ENCODE measurements at places on chromosomes 16 and 17.

DNA sequence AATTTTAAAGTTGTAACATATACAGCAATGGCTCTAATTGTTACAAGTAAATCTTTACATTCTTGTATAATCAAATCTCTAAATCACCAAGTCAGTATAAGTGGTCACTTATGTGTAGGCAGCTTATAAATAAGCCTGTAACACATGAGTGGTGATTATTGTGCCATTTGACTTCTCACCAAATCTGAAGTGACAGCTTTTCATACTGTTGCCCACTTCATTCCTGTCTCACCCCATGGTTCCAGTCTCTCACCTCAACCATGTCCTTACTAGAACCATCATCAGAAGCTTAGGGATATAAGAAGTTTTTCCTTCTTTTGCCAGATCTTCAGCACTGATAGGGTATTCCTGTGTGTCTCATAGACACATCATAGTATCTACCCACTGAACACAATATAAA, 23.5 kb downstream of the TNRC6A start:
- DNase-seq: peak; percentile 36

DNA sequence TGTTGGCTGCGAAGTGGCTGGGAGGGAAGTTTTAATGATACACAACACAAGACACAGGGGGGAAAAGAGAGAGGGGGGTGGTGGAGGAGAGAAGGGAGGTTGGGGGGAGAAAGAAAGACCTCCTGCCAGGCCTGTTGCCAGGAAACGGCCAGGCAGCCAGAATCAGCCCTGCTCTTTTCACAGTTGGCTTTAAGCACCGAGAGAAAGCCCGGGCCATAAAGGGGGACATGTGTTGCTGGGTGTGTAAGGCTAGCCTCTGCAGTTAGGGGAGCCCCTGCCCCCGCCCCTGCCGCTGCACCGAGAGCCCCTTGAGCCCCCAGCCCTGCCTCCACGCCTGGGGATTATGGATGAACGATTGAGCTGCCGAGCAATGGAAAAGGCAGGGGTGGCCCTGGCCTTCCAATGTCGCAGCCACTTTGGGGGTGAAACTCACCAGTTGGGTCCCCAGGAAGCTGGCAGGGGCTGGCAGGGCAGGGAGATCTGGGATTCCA, 13.9 kb upstream of the WNT3 start:
- no peak for DNase-seq

GRCh38 chr16:24102209-24102660, 153.9 kb upstream of the CACNG3 start:
- DNase-seq: peak; percentile 62

GRCh38 chr16:80433623-80434022, 107.2 kb upstream of the DYNLRB2 start:
- no peak for DNase-seq

GRCh38 chr17:16352667-16353316, 477 bp downstream of the CENPV start:
- DNase-seq: no peak

- DNase-seq: no peak
Observed at GRCh38 chr16:49492896-49493626, 119.5 kb downstream of the C16orf78 start.

GRCh38 chr16:476039-476438, 50.6 kb downstream of the RAB11FIP3 start:
- no peak for DNase-seq

DNA sequence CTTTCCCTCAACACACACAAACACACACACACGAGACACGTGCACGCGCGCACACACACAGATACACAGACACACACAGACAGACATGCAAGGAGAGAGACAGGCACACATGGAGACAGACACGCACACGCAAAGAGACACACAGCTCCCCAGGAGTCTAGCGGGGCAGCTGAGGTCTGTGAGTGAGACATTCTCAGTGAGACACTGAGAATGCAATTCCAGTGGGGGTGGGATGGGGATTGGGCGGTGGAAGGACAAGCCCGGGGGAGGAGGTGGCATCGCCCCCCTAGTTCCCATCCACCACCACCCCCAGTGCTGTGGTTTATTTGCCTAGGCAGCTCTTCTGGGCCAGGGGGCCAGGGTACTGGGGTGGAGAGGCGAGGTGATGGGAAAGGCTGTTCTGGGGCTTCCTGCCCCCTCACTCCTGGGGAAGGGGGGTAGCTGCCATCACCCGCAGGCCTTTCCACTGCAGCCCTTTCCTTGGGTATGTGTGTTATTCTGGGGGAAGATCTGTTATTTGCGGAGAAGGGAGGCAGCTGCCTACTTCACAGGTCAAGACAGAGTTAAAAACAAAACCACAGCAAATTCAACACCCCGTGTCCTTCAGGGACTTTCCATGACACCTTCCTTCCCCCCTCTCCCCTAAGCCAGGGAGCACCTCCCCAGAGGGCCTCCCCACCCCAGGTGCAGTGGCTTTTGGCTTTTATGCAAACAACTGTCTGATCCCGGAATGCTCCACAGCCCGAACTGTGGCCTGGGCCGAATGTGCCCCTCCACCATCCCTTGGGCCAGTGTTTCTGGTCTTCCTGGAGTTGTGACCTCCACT, 18.0 kb downstream of the GRB7 start:
- no peak for DNase-seq

All from NCI-H2029 (cell line).